GM13976 (cell line): ENCODE measurements at places on chromosomes 11 and 22.

DNA sequence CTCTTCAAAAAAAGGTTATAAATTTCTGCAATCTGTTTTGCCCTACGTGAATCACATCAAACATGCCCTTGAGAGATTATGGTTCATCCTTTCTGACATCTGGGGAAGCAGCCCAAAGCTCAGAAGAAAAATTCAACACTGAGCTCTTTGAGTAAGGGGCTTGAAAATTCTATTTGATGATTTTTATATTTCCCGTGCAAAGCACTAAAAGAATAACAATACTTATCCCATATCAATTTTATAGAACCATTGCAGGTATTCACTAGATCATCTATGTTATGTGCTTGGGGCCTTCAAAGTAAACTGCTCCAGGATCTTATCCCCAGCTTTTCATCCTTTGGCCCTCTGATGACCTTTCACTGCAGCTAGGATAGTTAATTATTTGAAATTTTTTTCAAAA, 966.9 kb upstream of the CNTN5 start:
- no peak for DNase-seq

DNA sequence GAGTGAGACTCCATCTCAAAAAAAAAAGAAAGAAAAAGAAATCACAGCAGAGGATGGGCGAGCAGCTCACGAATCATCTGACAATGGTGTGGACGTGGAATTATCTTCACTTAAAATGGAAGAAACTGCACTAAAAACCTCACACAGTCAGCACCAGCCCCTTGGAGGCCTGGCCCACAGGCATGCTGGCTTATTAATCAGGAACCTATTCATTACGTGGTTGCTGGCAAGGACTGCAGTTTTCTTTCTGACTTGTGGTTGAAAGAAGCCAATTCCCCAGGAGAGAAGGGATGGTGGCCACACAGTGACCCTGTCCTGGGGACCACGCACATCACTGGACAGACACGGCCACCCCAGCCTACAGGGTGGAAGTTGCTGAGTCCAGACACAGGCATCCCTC, 401.1 kb downstream of the CTTN start:
- DNase-seq, result no peak

- DNase-seq, result no peak
Measured at GRCh38 chr22:49783926-49784629, 43.6 kb downstream of the BRD1 start.

GRCh38 chr11:75402002-75402773, 2.9 kb downstream of the RPS3 start:
- no peak for DNase-seq

DNA sequence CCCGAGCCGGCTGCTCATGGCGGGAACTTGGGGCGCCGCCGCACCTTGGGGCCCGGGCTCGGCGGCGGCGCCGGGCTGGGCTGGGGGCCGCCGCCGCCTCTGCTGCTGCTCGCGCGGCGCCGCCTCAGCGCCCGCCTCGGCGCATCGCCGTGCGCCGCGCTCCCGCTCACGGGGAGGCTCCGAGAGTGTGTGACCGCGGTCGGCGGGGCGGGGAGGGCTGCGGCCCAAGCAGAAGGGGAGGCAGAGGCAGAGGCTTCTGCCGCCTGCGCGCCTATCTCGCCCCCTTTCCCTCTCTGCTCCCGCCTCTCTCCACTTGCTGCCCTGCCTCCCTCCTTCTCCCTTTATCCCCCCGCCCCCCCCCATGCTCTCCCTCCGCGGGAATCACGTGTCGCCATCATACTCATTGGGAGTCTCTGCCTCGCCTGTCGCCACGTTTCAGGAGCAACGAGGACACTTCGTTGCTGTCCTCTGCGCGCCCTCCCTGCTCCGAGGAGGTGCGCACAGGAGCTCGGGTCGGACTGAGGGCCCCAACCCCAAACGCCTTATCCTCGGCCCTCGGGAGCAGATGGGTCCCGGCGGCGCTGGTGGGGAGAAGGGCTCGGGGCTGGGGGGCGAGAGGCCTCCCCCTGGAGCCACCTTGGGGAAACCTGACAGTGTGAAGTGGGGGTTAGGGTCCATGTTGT, at the start of gene GUCY1A2:
TSS of gene GUCY1A2 (minus strand) at position 258 of the 683 bp plus-strand sequence. CDS start 421 bp downstream, outside the sequence.
- DNase-seq, result peak; percentile 53

GRCh38 chr11:9758637-9759518, 95.0 kb downstream of the SWAP70 start:
- DNase-seq, result peak; percentile 80
